ENCODE measurements at places on chromosomes 4 and X. TPM values are rescaled to one million over a fixed set of nuclear protein-coding genes. Genes with fewer than 3 reads are reported as not detected.

DNA sequence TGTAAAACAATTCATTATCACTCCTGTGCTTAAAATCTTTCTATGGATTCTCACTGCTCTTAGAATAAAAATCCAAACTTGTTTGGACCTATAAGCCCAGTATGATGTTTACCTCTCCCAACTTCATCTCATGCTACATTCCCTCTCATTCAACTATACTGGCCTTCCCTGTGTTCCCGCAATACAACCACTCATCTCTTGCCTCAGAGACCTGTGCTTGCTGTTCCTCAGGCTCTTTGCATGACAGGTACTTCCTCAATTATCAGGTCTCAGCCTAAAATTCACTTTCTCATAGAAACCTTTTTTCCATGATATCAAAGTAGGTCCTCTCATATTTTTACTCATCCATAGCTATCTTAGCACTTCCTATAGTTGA lies 71.7 kb downstream of the ENOX2 start:
- DNase-seq = no peak

GRCh38 chr4:88097781-88098180 lies 60.7 kb downstream of the ABCG2 start:
- DNase-seq = no peak

The XAGE2 gene
- not detected for total RNA-seq

- no peak for DNase-seq
These were observed 156.4 kb downstream of the RASL11B start for GRCh38 chr4:53018471-53018870.

The MAGEA11 gene
- total RNA-seq = not detected

DNA sequence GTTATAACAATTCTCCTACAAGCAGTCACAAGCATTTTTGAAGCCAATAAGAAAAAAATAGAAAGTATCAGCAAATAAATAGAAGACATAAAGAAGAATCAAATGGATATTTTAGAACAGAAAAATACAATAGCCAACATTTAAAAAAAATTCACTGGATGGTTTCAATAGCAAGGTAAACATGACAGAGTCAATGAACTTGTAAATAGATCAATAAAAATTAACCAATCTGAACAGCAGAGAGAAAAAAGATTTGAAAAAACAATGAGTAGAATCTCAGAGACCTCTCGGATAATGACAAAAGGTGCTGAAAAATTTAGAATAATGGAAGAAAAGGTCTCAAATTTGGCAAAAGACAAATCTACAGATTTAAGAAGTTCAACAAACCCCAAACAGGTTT lies 33.3 kb upstream of the RAB33B start:
- DNase-seq = no peak
